AG20443 (cell line): ENCODE measurements at places on chromosomes 13 and 19.

DNA sequence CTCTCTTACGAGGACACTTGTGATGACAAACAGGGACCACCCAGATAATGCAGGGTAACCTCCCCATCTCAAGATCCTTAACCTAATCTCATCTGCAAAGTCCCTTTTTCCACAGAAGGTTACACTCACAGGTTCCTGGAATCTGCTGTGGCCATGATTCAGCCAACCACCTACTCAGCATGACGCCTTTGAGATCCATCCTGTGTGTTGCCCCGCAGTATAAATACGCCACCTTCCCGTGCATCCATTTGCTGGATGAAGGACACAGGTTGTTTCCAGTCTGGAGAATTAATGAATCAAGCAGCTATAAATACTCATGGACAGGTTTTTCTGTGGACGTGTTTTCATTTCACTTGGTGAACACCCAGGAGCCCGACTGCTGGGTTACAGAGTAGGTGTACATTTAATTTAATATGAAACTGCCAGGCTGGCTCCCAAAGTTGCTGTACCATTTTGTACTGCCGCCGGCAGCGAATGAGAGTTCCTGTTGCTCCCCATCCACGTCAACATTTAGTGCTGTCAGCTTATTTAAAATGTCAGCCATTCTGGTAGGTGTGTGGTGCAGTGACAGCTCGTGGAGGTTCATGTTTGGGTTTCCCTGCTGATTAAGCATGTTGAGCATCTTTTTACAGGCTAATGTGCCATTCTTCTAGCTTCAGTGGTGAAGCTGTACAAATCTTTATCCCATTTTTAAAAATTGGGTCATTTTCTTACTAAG lies 40.2 kb downstream of the ELL start:
- DNase-seq, result no peak

GRCh38 chr19:41774515-41774980 lies 19.2 kb downstream of the CEACAM6 start:
- no peak for DNase-seq

DNA sequence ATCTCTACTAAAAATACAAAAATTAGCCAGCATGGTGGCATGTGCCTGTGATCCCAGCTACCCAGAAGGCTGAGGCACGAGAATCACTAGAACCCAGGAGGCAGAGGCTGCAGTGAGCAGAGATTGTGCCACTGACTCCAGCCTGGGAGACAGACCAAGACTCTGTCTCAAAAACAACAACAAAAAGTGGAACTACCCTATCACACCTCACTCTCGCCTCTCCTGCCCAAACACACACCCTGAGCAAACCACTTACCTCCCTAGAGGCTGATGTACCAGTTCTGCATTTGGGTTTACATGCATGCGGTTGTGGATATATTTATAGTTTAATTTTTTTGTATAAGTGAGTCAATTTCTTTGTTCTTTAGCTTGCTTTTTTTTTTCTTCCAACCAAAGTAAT lies 7.7 kb upstream of the PTOV1 start:
- no peak for DNase-seq

DNA sequence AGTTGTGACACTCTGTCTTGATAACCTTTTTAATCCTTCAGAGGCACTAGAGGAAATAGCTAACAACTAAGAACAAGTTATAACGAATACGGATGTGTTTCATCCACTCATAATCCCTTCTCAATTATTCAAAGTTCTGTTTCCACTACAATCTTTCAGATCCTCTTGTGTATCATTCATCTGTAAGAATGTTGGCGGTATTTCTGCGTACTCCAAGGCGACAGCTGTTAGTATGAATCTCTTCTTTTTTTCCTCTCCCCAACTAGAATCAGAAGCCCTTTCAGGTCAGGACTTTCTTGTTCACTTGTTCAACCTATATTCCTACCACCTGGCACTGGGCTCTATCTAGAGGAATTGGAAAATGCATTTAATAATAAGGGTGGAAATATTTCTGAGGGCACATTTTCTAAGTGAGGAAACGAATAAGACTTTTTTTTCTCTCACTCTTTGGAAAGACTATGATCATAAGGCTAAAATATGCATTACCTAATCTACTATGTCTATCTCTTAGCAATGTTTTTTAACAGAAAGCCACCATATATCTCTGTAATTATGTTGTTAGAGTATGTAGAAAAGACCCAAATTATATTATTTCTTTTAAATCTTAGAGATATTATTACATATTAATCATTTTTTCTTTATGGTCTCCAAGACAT lies 492.9 kb downstream of the PCDH20 start:
- no peak for DNase-seq

DNA sequence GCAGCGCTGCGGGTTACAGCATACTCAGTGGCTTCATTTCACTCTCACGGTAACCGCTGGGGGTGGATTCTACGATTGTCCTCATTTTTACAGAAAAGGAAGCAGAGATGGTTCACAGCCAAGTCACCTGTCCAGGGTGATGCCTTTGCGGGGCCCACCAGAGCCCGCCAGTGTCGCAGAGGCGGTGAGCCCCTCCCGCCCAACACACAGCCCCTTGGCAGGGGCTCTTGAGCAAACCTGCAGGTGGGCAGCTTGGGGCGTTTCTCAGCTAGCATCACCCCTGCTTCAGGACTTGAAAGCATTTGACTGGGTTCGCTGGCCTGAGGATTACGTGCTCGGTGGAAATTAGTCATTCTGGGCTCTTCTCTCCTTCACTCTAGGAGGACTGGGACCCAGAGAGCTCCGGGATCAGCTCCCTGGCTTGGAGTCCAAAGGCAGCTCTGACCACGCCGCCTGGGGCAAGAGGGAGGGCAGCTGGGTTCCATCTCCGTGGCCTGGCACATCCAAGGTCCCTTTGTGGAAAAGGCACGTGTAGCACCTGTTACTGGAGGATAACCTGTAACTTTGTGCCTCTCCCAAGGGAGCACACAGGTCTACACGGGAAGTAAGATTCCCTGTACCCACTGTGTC lies 62.5 kb upstream of the F7 start:
- no peak for DNase-seq

DNA sequence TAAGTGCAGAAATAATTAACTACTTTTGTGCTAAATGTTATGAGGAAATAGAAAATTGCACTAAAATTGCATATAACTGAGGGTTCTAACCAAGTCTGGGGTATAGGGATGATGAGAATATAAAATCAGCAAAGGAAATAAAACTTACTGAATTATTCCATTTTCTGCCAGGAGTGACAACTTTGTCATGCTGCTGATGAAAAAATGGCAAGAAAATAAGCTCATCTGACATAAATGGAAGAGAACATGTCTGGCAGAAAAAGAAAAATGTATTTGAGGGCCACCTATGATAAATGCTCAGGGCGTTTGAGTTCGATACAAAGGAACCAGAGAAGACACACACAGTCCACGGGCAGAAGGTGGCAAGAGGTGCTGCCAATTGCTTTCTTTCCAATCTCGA lies 78.2 kb downstream of the LHFPL6 start:
- DNase-seq, result no peak

- DNase-seq, result no peak
Observed at GRCh38 chr13:112641456-112642089, 48.3 kb upstream of the ATP11A start.

DNA sequence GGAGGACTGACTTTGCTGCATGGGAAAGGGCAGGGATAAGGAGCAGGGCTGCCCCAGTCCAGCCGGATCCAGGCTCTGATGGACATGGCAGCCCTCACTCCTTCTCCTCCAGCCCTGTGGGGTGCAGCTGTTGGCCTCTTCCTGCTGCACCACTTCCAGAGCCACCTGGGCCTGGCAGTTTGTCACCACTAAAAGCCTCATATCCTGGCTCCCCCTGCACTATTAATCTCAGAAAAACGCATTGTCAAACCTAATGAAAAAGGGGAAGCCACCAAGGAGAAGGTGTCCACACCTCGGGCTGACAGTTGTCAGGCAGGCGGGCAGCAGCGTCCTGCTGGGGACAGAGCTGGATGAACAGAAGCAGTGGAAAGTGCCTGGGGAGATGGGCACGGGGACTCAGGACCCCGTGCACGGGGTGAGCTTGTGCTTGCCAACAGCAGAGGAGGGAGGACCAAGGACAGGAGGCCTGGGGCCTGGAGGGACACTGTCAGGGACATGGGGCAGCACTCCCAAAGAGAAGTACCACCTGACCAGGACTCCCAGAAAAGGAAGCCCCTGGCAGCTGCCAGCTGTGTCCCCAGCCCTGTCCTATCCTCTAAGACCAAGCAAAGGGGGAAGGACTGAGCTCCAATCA lies 151.1 kb upstream of the TSHZ3 start:
- DNase-seq, result no peak

DNA sequence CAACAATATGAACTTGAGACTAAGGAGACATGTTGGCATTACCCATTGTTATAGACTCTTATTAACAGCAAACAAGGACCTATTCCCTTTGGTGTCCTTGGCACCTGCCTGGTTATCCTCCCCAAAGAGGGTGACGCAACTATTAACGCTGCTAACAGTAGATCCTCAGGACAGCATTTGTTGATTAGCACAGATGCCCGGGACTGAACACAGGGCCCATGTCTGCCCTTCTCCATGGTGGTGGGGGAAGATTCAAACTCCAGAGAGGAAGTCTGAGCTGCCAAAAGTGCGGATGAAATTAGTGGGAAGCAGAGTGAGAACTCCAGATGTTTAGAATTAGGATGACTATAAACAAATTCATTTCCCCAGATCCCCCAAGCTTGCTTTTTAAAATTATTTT lies 101.2 kb upstream of the RAP2A start:
- peak; percentile 12 for DNase-seq

GRCh38 chr13:73972545-73972944 lies 161.7 kb downstream of the KLF12 start:
- no peak for DNase-seq

DNA sequence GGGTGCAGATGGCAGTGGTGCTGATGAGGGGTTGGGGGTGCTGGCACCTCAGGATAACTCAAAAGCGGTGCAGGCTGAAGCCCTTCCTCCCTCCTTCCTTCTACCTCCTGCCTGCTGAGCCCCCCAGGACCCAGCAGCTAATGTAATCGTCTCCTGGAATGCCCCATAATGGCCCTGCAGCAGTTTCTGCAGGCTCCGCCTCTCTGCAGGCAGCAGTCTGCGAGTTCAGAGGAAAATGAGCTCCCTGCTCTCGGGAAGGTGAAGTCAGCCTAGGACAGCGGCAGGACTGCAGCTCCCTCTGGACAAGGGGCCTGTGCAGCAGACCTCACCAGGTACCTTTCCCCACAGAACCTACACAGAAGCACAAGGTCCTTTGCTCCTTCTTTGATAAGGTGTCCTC lies 130.9 kb downstream of the ZDHHC20 start:
- no peak for DNase-seq

DNA sequence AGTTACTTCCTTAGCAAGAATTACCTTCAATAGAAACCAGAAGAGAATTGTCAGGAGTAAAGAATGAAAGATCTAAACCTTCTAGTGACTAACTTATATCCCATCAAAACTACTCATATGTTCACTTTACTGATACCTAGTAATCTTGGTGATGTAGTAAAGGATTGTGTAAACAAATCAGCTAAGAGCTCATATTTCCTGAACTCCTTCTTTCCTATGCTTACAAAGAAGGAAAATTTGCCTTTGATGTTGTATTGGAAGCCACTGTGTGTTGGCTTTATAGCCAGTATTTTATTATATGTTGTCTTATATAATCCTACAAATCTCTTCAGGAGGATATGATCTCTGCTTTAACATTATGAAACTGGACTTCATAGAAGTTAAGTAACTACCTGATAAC lies 671.0 kb downstream of the PCDH9 start:
- DNase-seq, result no peak

- no peak for DNase-seq
Observed at GRCh38 chr19:19631346-19631745, 3.3 kb upstream of the LPAR2 start.

- DNase-seq, result no peak
Observed at GRCh38 chr13:113210833-113211232, 1.4 kb downstream of the CUL4A start.
